ENCODE measurements at places on chromosomes 2 and 18.
A peak's percentile ranks its signal among the peaks of the same experiment; 100 is the strongest.

DNA sequence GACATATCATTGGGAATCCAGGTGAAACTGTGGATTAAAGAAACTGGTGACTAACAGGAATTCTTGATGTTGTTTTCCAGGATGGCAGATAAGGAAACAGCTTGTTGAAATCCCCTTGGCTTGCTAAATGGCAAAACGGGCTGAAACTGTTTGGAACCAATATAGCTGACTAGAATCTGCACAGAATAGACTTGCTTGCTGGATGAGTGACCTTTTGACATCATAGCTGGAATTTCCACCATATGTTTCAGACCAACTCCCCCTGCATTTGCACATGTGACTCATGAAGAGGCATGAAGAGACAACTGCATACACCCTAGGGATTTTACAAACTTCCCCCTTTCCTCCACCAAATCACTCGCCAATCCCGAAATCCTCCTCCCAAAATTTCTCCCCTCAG lies 87.7 kb upstream of the LYPD1 start:
- DNase-seq: no peak

DNA sequence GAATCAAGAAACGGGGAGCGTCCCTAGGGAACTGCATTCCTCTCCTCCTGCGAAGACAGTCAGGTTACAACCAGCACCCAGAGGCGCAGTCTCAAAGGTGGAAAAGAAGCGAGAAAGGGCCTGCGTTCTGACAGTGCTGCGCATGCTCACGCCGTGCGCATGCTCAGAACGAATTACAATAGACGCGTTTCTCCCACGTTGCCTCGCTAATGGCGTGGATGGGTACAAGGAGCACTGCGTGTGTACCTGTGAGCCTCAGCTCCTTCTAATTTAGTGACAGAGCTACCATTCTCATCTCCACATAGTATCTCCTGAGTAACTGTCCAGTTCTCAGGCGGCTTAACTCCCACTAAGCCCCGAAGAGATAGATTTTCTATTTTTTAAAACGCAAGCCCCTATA lies 448.8 kb downstream of the TXNL1 start:
- DNase-seq: no peak

- DNase-seq: no peak
Measured at GRCh38 chr2:234967870-234968208, 16.0 kb downstream of the SH3BP4 start.

- no peak for DNase-seq
Measured at GRCh38 chr2:174574657-174575056, 22.9 kb downstream of the WIPF1 start.

- no peak for DNase-seq
Measured at GRCh38 chr18:43681661-43682060, 404.4 kb upstream of the SYT4 start.

DNA sequence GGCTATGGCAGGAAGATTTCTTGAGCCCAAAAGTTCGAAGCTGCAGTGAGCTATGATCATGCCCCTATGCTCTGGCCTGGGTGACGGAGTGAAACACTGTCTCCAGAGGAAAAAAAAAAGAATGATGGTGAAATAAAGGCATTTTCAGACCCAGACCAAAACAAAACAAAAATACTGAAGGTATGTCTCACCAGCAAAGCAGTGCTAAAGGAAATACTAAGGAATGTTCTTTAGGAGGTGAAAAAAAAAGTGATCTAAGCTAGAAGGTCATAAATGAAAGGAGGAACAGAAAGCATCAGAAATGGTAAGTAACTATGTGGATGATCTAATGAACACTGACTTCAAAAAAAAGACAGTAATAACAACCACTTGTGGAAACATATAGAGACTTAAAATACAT lies 18.7 kb downstream of the SS18 start:
- DNase-seq: peak; percentile 31

GRCh38 chr2:128347701-128348539 lies 29.3 kb upstream of the HS6ST1 start:
- no peak for DNase-seq

DNA sequence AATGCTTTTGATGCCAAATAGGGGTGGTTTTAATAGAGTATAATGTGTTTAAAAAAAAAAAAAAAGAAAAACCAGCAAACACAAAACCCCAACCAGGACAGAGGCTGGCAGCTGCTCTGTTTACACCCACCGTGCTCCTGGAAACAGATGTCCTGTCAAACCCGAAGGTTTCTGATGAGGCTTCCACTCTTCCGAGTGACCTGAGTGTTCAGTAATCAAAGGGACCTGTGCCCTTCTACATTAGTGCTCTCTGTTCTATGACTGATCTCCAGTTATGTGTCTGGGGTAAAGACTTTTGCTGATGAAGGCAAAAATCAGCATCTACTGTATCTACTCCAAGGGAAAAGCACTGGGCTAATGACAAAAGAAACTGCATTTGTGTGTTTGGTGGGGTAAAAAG lies 3.5 kb upstream of the KLHL29 start:
- DNase-seq: no peak

- DNase-seq: no peak
Measured at GRCh38 chr2:54577035-54577434, 120.9 kb downstream of the SPTBN1 start.

DNA sequence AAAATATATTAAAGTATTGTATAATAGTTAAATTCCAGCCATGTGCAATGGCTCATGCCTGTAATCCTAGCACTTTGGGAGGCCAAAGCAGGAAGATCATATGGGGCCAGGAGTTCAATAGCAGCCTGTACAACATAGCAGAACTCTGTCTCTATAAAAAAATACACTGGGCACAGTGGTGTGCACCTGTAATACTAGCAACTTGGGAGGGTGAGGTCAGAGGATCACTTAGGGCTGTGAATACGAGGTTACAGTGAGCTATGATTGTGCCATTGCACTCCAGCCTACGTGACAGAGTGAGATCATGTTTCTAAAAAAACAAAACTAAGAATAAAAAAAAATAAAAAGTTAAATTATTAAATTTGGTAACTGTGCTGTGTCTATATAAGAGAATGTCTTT lies 36.1 kb downstream of the ZRANB3 start:
- DNase-seq: no peak

- DNase-seq: peak; percentile 76
Measured at GRCh38 chr2:233350708-233351107, 3.6 kb upstream of the DGKD start.

GRCh38 chr2:165920748-165921147 lies 32.8 kb downstream of the TTC21B start:
- DNase-seq: no peak

DNA sequence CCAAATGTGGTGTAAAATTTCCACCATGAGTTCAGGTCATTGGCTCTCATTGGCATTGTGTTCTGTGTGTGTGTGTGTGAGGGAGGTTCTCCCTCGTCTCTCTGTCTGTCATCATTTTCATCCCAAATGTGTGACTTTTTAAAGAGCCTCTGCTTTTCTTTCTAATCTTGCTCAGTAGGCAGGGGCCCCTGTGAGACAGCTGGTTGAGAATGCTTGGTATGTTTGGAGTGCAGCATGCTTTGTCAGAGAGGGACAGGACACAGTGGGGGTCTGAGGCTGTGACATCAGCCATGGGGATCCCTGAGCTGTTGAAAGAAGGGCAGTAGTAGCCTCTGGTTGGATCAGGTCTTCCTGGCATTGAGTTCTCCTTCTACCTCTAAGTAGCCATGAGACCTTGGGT lies 10.6 kb downstream of the PTPRM start:
- DNase-seq: peak; percentile 73

DNA sequence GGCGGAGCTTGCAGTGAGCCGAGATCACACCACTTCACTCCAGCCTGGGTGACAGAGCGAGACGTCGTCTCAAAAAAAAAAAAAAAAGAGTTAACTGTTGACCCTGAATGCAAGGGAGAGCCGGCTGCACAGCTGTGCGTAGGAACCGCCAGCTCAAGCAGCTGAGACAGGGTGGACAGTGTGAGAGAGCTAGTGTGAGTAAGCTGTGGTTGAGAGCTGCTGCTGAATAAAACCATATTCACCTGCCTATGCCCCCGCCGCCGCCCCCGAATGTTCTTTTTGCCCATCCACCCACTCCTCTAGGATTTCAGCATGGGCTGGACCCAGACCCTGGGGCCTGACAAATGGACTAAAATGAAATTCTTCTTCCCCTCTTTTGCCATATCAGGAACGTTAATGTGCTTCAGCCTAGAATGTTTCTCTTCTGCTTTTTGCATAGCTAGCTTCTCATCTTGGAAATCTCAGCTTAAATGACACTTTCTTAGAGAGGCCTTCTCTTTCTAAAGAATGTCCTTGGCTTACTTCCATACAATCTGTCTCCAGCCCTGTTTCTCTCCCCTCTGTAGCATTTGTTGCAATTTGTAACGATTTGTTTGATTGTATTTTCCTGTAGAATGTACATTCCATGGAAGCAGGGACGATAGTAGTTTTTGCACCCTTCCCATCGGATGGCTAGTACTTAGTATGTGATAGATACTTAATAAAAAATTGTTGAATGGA lies 142.7 kb downstream of the KLHL14 start:
- DNase-seq: no peak

GRCh38 chr18:13216092-13216582 lies 2.4 kb upstream of the LDLRAD4 start:
- DNase-seq: peak; percentile 19

DNA sequence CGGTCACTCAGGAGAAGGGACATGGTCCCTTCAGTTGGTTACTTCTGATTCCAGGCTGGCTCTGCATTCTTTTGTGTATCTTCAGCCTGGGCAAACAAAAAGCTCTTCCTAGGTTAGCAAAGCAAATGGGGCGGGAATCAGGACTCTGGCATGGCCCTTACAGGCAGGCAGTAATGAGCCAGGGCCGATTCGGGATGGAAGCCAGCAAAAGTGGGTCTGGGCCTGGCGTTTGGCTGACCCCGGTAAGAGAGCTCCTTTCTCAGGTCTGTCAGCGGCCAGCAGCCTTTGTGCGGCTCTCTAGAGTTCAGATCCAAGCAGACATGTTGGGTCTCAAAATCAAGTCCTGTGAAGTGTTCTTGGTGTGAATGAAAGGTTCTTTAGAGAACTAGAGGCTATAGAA lies 81.5 kb upstream of the EML6 start:
- DNase-seq: no peak

- DNase-seq: peak; percentile 80
Measured at GRCh38 chr2:11899264-11899818, 152.9 kb downstream of the LPIN1 start.

All from non-pigmented ciliary epithelial cell (primary cell).